ENCODE measurements at places on chromosomes 5 and 9.

- DNase-seq = no peak
Measured at GRCh38 chr9:33105959-33106358, 29.5 kb upstream of the SMU1 start.

DNA sequence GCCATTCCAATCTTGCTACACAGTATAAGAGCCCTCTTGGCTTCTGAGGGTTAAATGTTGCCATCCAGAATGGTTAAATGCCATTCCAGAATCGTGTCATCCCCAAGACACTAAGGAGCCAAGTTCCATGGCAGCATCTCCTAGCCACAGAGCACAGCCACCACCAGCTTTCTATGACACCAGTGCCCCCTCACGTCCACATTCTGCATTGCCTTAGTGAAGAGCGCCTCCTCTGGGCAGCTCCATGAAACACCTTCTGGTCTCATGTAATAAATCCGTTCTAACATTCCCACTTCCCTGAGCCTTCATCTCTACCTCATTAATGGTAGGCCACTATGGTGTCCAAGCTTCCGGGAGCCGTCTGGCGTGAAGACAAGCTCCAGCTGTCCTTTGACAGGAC lies 12.4 kb downstream of the CBY3 start:
- DNase-seq = no peak

DNA sequence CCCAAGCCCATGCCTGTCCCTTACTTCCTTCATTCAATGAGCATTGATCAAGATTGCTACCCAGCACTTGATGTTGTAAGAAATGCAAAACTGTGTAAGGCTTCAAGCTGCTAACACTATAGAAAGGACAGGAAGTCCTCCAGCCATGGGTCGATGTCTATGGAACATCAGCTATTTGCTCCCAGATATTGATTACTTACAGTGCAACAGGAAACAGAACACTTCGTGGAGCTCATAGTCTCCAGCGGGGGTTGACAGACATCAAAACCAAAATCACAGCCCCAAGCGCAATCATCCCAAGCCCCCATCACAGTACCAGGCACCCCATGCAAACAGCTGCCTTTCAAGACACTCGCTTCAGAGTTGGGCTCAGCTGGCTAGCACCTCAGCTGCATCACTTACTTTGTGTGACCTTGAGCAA lies 26.8 kb upstream of the DUSP1 start:
- DNase-seq = peak; percentile 29

DNA sequence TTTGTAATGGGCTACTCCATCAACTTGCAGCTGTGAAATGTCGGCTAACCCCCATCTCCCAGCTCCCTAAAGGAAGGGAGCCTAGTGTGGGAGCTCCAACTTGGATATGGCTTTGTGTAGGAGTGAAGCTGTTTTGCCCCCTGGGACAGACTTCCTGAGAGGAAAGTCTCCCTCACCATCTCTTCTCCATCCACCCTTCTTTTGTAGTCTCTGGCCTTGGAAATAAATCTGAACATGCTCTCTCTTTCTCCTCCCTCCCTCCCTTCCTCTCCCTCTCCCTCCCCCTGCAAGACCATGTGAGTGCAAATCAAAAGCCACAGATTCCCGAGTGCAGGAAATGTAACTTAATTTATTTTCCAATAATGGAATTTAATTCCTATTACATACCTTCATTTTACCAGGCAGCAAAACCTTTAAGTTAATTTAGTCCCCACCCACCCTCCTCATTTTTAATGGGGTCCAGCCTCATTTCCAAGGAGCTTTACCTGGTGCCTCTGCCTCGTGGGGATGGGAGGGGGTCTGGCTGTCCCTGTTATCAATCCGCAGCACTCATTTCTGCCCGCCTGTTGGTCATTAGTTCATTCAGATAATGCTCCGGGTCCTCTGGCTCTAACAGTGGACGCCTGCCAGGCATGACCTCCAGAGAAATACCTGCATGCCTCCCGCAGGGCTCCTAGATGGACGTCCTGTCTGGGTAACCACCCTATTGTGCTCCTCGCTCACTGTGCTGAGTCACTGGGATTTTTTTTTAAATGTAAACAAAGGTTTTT lies 122.9 kb upstream of the TAF11L2 start:
- no peak for DNase-seq

DNA sequence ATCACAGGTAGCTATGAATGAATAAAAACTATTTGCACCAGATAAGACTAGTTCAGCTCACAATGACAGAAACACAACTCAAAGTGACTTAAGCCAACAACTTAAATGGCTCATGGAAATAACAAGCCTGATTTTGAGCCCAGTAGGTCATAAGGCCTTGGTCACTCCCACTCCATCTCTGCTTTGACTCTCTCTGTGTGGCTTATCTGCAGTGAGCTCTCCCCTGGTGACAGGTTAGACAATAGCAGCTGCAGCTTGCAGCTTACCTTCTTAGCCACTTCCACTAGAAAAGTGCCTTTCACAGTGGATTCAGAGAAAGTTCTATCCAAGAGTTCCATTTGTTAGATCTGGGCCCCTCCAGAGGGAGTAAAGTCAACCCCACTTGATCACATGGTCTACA lies 315.7 kb downstream of the RAB3C start:
- DNase-seq = no peak

- DNase-seq = no peak
Measured at GRCh38 chr9:130847306-130848217, 12.5 kb downstream of the ABL1 start.

- DNase-seq = no peak
Measured at GRCh38 chr9:121354141-121354540, 15.9 kb downstream of the STOM start.

DNA sequence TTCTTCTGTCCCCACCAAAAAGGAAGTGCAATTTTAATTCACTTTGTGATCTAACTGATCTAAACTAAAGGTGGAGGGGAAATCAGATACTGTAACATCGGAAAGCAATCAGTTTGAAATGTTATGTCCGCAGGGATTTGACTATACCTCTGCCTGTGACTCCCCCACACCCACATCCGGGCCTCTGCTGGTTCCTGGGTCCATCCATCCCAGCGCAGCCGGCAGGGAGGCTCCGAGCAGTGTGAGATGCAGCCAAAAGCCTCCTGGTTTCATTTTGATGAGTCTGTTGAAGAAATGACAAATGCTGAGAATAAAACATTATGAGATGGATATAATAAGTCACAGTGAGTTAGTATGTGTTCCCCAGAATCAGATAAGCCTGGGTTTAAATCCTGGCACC lies 8.6 kb downstream of the FSTL4 start:
- DNase-seq = no peak

- no peak for DNase-seq
Measured at GRCh38 chr9:127423476-127423933, 677 bp upstream of the ZNF79 start.

DNA sequence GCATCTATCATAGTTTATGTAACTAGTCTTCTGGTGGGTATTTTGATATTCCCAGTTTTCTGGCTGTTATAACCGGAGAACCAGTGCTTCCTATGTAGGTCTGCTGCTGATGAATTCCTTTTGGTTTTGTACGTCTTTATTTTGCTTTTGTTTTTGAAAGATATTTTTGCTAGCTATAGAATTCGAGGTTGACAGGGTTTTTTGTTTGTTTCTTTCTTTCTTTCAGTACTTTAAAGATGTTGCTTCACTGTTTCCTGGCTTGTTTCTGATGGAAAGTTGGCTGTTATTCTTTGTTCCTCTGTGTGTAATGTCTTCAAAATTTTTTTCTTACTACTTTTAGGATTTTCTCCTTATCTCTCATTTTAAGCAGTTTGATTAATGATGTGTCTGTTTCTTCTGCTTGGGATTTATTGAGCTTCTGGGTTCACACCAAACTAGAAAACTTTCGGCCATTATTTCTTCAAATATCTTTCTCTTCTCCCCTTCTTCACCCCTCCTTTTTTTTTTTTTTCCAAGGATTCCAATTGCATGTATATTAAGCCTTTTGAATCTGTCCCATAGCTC lies 27.5 kb downstream of the ZNF618 start:
- no peak for DNase-seq

DNA sequence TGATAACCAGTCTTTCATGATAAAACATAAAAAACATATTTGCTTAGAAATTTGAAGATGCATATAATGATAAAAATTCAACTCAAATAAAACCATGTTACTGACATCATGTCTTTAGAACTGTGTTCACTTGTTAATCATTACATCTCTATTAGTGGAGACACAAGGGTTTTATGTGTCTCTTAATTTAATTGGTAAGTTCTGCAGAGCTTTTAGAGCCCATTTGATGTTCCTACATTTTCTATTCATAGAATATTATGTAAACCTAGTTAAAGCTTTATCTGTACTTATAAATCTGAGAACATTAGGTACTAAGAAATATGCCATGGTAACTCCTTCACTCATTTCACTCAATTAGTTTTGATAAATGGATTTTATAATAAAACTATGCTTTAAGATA lies 285.4 kb downstream of the SLCO4C1 start:
- DNase-seq = no peak

DNA sequence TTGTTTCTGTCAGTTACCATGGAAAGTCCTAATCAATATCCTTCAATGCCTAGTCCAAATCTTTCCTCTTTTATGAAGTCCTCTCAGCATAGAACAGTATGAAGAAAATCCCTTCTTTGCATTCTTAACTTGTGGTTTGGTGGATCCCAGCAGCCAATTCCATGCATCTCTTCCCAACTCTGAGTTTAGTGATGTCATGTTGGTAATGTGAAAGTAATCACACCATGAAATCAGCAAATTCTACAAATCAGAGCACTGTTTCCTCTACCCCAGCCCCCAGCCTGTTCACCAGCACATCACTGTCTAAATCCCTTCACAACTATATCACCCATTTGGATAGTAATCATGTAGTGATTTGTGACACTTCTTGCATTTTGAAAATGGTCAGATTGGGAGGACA lies 4.7 kb upstream of the C1QTNF2 start:
- no peak for DNase-seq

- DNase-seq = no peak
Measured at GRCh38 chr5:31478901-31479300, 53.0 kb downstream of the DROSHA start.

- no peak for DNase-seq
Measured at GRCh38 chr9:91415290-91415689, 8.3 kb downstream of the NFIL3 start.

- DNase-seq = no peak
Measured at GRCh38 chr9:98173181-98173580, 19.3 kb downstream of the CORO2A start.

GRCh38 chr9:74691058-74691457 lies 193.9 kb downstream of the RORB start:
- DNase-seq = no peak

GRCh38 chr9:84435902-84436301 lies 95.3 kb upstream of the SLC28A3 start:
- no peak for DNase-seq

DNA sequence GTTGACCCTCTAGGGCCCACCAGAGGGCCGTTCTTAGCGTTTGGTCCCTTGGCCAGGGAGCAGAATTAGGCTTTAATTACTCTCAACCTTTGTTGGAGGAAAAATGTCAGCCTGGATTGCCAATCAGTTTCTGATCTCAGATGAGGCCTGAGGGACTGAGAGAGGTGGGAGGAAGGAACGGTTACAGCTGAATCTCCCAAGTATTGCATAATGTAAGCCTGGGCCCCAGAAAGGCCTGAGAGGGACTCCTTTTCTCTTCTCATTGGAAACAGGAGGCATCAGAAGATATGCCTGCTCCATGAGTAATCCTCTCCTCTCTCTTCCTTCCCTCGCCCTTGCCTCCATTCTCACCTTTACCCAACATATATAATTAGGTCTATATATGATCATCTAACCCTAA lies 105.7 kb downstream of the INSYN2B start:
- DNase-seq = no peak

DNA sequence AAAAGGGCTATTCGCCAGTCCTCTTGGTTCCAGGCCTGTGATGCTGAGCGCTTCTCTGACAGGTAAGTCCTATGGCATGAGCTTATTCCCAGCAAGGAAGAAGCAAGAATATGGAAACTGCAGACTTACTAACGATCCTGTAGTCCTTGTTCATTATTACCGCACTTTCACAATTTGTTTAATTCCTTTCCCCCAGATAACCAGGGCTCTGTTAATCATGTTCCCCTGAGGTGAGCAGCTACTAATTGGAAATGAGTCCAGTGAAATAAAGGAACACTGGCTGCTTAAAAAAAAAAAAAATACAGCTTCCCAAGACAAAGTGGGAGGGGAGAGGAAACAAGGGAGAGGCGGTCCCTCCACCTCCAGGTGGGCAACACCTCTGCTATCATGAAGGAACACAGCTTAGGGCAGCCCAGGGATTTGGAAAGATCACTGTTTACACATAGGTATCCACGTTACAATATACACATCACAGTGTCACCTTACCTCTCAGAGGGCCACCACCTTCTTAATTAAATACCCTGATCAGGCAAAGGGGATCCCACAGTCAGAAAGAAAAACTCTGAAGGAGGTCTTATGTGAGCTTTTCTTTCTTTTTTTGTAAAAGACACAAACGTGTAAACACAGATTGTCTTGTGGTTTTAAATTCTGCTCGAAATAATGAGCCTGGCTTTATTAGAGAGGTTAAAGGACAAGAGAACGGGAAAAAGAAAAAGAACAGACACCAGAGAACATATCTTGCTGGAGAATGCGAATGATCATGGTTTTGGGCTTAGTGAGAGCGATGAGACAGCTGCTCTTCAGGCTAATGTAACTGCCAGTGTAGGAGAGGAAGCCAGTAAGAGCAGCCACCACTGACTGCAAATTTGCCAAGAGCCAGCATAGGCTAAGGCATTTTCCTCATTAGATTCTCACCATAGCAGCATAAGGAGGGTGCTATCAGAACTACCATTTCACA lies 258.6 kb downstream of the CRB2 start:
- no peak for DNase-seq

DNA sequence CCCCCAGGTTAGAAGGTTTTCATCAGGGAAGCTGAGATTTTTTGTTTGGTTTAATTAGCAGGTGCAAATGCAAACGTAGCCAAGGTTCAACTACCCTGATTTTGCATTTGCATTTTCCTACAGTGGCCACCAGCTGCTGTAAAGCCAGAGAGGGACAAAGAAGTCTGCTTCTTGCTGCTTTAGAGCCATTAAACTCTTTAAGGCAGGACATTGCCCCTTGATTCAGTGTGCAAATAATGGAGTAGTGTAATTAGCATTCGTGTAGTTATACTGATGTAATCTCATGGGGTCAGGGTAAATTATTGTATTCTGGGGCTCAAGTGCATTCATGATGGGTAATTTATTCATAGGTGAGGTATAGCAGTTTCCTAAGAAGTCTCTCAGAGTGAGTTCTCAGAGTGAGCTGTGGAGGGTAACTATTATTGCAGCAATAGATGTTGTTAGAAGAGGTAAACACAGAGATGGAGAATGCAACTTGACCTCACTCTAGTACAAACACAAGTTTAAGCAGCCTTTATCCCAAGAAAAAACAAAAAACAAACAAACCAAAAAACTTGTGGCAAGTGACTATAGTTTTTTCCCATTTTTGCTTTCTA lies 526.5 kb downstream of the KIF4B start:
- DNase-seq = no peak
